ENCODE measurements at places on chromosomes 2 and 18. TPM values are rescaled to one million over a fixed set of nuclear protein-coding genes. Genes with fewer than 3 reads are reported as not detected.

GRCh38 chr2:192216336-192216735 is 21.6 kb upstream of the TMEFF2 start:
- H3K27ac ChIP-seq, result no peak overlapping the region
- no peaks in the 10 kb centered on the region for H3K36me3 ChIP-seq
- peaks cover 6% of the 10 kb centered on the region for H3K27me3 ChIP-seq
- H3K4me1 ChIP-seq, result no peaks in the 10 kb centered on the region
- no peak overlapping the region for H3K4me3 ChIP-seq
- DNase-seq, result no peak

DNA sequence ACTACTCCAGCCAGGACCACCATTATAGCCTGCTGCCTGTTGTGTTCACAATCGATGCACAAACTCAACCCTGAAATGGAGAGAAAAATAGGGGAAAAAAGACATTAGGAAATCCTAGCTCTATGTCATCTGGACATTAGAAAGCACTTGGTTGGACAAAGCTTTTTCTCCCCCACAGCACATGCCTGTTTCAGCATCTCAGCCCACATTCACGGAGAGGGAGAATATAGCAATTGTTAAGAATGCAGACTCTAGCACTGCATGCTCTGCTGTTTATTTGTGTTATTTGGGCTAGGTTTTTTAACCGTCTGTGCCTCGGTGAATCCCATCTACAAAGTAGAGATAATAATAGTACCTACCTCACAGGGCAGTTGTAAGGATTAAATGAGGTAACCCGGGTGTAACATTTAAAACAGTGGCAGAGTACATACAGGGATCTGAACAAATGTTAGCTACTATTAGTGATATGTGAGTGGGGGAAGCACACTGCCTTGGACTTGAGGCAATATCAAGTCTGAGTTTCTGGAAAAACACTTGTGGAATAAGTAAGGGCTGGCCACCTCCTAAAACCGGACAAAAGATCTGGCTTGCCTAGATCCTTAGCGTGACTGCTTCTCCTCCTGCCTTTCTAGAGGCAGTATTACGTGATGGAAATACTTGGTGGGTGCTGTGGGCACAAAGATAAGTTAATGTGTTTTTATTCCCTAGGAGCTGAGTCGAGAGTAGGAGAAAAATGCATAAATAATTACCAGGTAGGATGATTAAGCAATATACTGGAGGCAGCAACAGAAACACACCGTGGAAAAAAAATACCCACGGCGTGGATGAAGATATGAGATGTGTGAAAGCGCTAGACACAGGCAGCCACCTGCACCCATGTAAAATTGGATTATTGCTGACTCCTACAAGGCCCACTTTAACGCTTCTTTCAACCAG is 1.0 kb upstream of the PPP1CB start:
- peak overlapping the region; percentile 91 for H3K4me3 ChIP-seq
- H3K27me3 ChIP-seq, result no peaks in the 10 kb centered on the region
- H3K36me3 ChIP-seq, result peaks cover 11% of the 10 kb centered on the region
- H3K27ac ChIP-seq, result peak overlapping the region; percentile 94
- peak; percentile 40 for DNase-seq
- peaks cover 52% of the 10 kb centered on the region for H3K4me1 ChIP-seq

DNA sequence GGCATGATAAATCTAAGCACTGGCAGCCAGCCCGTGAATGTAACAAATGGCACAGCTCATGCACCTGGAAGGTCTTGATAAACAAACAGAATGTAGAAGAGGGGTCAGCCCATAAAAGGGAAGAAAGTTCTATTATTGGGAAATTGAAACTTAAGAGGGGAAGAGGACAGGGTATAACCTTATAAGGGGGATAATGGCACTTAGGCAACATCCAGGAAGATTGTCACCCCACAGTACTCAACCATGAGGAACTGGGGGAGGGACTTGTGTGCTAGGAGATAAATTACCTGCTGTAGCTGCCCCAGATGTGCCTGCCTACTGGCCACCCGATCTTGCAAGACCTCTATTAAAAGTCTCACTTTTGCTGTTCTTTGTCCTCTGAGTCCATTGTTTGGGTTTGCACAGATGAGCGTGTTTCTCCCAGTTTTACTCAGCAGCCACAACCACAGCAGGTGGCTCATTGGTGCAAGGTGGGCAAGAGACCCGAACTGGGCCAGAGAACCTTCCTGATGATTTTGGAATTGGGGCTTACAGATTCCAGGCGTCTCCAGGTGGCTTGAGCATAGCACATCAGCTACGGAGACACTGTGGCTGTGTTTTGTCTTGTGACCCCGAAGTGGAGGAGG is 79.0 kb upstream of the TAF1B start:
- DNase-seq, result no peak
- no peaks in the 10 kb centered on the region for H3K27me3 ChIP-seq
- H3K27ac ChIP-seq, result peak overlapping the region; percentile 16
- no peaks in the 10 kb centered on the region for H3K36me3 ChIP-seq
- H3K4me1 ChIP-seq, result peaks cover 62% of the 10 kb centered on the region

- no peaks in the 10 kb centered on the region for H3K36me3 ChIP-seq
- DNase-seq, result no peak
- no peaks in the 10 kb centered on the region for H3K4me1 ChIP-seq
- no peak overlapping the region for H3K27ac ChIP-seq
These were observed 55.6 kb downstream of the ACAA2 start for GRCh38 chr18:49757513-49758262.

- H3K27ac ChIP-seq, result no peak overlapping the region
- H3K36me3 ChIP-seq, result no peaks in the 10 kb centered on the region
- H3K4me3 ChIP-seq, result no peak overlapping the region
- no peaks in the 10 kb centered on the region for H3K27me3 ChIP-seq
- no peak for DNase-seq
- H3K4me1 ChIP-seq, result no peaks in the 10 kb centered on the region
These were observed 809.0 kb upstream of the FAM98A start for GRCh38 chr2:34408100-34408499.

The SP140 gene
- total RNA-seq, result 137 TPM

The VAMP8 gene
- 133 TPM for total RNA-seq

All from activated CD4-positive, alpha-beta memory T cell treated with anti-CD3 and anti-CD28 coated beads, Interleukin-2, amount 10 ng/mL, durations not matched to agents 7 days and 5 days (primary cell).